ENCODE measurements at places on chromosomes 13 and 19. TPM values are rescaled to one million over a fixed set of nuclear protein-coding genes. Genes with fewer than 3 reads are reported as not detected.
A peak's percentile ranks its signal among the peaks of the same experiment; 100 is the strongest.

Gene C19orf33
- total RNA-seq: 43.9 TPM

Gene ADGRE3
- total RNA-seq: 0.25 TPM

Gene IL4I1
- total RNA-seq: 12.8 TPM

Gene CKM
- not detected for total RNA-seq

Gene TTC9B
- not detected for total RNA-seq

Gene ALOX5AP
- 25.0 TPM for total RNA-seq

Gene FCHO1
- total RNA-seq: 5.9 TPM

Gene SERTM1
- total RNA-seq: not detected

DNA sequence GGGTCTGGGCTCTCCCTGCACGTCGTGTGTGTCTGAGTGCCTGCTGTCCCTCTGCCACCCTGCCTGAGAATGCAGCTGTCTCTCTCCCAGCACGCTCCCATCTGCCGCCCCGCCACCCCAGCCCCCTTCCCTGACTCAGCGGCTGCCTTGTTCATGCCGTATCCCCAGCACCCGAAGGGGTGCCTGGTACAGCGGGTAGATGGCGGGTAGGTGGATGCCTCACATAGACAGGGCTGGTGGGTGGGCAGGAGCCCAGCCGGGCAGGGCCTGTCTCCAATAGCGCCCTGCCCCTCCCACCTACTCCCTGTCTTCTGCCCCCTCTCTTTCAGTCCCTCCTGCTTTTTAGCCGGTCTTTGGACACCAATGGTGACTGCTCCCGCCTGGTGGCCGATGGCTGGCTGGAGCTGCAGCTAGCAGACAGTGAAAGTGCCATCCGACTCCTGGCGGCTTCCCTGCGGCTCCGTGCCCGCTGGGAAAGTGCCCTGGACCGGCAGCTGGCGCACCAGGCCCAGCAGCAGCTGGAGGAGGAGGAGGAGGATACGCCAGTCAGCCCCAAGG is 30.3 kb downstream of the DHX34 start:
- DNase-seq: no peak

DNA sequence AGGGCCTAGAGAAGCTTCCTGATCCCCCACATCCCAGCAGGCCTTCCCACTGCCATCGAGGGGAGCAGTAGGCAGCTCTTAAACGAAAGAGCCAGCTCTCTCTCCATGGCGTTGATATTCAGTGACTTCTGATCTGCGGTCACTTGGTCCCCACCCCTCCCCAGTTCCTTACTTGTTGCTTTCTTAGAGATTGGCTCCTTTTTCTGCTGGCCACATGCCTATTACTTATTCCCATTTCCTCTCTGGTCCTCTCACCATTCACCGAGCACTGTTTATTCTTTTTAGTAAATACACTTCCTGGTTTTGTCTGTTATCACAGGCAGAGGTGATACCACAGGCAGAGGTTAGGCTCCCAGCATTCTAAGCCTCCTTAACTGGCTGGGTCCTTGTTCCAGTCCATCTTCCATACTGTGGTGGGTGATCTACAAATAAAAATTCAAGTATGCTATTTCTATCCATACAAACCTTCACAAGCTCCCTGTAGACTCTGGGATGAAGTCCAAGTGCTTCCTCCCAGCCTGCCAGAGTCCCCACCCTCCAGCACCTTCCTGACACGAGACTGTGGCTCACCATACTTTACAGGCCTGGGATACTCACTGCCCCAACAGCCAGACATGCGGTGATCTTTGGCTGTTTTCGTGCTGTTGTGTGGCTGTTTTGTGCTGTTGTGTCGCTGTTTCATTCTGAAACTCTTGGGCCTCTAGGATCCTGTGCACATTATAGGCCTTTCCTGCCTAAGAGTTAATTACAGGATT is 315.9 kb downstream of the ATP8A2 start:
- DNase-seq: no peak

DNA sequence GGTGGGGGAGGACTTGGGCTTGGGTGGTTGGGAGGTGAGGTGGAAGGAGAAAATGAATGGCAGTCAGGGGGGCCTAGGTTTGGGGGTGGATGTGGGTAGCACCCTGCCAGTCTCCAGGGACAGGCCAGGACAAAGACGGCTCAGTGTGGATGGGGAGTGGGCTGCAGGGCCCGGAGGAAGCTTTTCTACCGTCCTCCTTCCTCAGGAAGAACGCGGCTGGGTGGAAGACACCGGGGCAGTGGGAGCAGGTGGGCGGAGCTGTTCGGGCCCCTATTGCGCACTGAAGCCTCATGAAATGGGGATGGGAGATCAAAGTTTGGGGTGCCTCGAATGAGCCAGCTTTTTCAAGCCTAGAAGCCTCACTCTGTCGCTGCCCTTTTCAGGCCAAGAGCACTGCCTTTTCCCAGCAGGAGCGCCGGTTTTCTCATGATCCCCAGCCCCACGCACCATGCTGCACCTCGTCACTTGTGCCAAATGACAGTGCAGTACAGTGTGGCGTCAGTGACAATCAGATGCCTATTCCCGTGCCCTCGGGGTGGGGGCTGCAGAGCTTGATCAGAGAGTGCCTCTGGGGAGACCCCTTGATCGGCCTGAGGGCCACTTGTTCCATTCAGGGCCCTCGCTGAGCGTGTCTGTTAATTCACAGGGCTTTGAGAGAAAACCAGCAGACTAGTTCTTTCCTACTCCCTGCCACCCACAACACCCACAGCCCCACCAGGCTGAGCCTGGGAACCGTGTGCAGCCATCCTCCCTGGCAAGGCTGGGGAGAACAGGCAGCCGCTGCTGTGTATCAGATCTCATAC is 1.5 kb downstream of the CALM3 start:
- DNase-seq: no peak

DNA sequence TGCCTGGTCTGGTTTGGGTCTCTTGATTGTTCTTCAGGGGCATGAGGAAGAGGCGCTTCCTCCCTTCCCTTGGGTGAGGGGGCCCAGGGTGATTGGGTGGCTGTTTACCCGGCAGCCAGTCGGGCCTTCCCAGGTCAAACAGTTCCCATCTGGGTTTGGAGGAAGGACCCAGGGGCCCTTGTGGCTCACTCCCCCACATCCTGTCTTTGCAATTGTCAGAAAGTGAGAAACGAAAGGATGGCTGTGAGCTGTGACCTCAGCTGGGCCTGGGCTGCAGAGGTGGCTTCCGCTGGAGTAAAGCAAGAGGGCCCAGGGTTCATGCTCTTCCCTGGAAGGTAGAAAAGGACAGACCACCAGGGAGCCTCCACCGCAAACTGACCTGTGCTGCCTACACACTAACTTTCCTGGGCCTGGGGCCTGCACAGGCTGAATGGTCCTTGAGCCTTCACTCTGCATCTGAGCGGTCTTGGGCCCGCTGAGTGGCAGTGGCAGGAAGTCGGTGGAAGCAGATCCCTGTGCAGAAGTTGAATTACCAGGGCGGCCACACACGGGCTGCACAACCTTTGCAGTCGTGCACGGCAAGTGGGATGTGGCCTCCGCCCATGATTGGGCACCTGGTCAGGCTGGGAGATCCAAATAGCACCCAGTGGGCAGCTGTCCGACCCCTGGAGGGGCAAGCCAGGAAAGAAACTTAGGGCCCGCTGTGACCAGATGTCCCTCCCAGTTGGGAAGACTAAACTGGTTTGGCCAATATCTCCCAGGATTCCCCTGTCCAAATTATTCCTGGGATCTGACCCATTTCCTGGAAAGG is 5.3 kb upstream of the CD79A start:
- no peak for DNase-seq

GRCh38 chr19:44723299-44723951 is 24.5 kb downstream of the CEACAM16 start:
- no peak for DNase-seq

- DNase-seq: no peak
Observed at GRCh38 chr19:45884682-45885555, 1.0 kb downstream of the IRF2BP1 start.

DNA sequence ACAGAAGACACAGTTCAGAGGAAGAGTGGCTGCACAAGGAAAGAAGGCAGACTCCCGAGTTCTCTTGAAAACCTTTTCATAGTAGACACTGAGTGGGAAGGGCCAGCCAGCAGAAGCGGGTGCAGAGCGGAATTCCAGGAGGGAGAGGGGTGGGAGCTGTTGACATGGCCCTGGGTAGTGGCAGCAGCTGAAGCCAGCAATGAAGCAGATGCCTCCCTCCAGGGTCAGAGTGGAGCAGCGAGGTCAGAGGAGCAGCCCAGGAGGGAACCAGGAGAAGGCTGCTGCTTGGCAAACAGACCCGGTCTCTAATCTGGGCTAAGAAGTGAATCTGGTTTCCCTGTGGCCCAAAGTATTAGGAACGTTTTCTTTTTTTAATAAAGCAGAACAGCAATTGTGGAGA is 73.9 kb upstream of the SPATA13 start:
- DNase-seq: peak; percentile 46

GRCh38 chr13:48436661-48437288 is 23.9 kb upstream of the LPAR6 start:
- DNase-seq: no peak

GRCh38 chr13:55761986-55762385 is 1378.7 kb upstream of the PRR20A start:
- DNase-seq: no peak

DNA sequence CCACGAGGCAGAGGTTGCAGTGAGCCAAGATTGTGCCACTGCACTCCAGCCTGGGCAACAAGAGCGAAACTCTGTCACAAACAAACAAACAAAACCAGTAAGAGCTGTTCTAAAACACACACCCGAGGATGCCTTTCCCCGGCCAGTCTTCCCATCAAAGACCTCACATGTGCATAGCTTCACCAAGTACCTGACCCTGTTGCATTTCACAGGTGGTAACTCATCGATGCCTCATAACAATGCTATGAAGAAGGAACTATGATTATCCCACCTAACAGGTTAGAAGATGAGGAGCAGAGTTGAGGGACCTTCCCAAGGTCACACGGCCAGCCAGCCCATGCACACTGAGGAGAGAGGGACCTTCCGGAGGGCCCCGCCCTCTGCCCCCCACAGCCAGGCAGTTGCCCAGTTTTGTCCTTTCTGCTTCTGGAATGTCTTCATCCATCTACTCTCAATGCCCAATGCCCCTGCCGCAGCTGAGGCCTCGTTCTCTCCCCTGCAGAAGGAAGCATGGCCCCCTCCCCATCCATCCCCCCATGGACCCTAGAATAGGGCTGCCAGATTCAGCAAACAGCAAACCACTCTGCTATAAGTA is 16.8 kb upstream of the LENG8 start:
- no peak for DNase-seq

DNA sequence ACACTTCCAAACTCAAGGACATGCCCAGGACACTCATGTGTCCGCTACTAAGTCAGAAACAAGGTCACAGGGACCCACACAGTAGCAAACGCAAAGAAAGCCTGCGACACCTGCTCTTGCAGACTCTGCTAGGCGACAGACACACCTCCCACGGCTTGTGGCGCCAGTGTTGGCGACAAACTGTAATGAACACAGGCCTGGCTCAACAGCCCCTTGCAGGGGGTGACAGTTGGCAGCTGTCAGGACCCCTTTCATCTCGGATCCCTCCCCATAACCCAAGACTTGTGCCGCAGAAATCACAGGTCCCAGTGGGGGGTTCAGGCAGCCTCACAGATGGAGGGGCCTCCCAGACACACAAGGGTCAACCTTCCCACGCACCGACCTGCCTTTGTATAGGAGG is 364 bp downstream of the CKM start:
- peak; percentile 80 for DNase-seq

- no peak for DNase-seq
Observed at GRCh38 chr13:49655906-49656305, 27.6 kb downstream of the ARL11 start.

DNA sequence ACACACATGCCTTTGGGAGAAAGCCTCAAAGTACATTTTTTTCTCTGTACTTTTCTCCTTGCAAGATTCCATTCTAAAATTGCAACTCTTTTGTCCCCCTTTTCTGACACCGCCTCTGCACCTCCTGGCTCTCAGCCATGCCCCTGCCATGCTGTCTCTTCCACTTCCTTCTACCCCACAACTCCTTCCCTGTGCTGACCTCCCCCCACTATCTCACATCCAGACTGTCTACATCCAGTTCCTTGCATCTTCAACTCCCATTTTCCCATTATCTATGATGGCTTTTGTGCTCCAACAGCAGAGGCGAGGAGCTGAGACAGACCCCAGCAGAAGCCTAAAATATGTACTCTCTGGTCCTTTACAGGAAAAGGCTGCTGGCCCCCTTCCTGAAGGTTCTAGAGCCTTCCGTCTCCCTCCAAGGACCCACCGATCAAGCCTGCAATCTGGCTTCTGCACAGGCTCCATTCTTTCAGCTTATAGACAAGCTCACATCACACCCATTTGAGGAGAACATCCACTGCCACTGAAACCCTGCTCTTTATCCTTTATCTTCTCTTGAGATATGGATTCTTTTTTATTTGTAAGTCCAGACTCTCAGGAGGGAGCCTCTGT is 50.2 kb downstream of the RFX2 start:
- no peak for DNase-seq

- DNase-seq: peak; percentile 96
Observed at GRCh38 chr19:49142866-49143335, 12.3 kb downstream of the HRC start.

DNA sequence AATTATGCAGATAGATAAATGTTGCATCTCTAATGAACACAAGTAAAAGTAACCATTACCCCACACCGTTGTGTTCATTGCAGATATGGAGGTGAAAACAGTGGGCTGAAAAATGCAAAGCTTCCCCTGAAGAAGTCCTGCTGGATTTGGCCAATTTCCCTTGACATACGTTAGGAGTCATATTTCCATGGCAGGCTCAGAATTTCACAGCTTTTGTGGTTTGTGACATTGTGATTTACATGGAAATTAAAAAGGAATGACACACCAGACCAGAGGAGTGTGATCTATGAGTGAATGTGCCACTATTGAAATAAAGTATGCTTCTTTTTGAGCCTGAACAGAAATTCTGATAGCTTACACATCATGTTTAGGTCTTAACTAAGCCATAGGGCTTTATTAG is 221.1 kb upstream of the TMTC4 start:
- no peak for DNase-seq

- no peak for DNase-seq
Observed at GRCh38 chr19:5253406-5254110, 87.1 kb downstream of the PTPRS start.

DNA sequence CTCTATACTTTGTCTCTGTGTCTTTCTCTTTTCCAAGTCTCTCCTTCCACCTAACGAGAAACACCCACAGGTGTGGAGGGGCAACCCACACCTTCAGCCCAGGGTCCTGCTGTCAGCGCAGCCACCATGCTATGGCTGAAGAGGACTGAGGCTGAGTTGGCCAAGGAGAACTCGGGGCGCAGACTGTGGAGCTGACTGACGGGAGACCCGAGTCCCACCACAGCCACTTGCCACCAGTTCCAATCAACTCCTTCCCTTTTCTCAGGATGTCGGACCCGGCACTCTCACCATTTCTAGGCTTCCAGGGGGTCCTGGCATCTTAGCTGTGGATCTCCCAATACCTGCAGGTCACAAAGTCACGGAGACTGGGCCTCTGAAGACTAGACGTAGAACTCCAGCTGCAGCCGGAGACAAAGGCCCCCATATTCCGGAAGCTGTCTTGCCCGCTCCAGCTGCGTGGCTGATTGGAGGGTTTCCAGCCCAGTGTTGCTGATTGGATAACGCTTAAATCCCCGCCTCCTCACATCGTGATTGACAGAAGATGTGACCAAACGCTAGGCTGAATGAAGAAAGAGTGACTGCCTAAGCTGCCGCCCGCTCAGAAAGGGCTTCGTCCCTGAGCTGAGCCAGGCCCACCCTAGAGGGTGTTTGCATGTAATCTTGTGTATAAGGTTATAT is 63.6 kb downstream of the ZNF429 start:
- DNase-seq: peak; percentile 95

GRCh38 chr13:113220877-113221276 is 11.5 kb downstream of the CUL4A start:
- no peak for DNase-seq

All from kidney (tissue), 22 donors.